ENCODE measurements at places on chromosomes 7 and 10. TPM values are rescaled to one million over a fixed set of nuclear protein-coding genes. Genes with fewer than 3 reads are reported as not detected.

The THSD7A gene
- total RNA-seq: 0.02 TPM

The LRRC17 gene
- not detected for total RNA-seq

The BICC1 gene
- total RNA-seq: 0.10 TPM

The DPP6 gene
- not detected for total RNA-seq

The SFMBT2 gene
- 32.1 TPM for total RNA-seq

The ZPBP gene
- not detected for total RNA-seq

The FKBP14 gene
- total RNA-seq: 7.9 TPM

The BTRC gene
- total RNA-seq: 20.9 TPM

The OR9A2 gene
- total RNA-seq: 0.66 TPM

The TWIST1 gene
- total RNA-seq: not detected

The ANKRD22 gene
- 0.78 TPM for total RNA-seq

The CLDN4 gene
- total RNA-seq: 0.57 TPM

The PTPRN2 gene
- total RNA-seq: 0.61 TPM

The CRHR2 gene
- total RNA-seq: not detected

The HOXA6 gene
- not detected for total RNA-seq

The FZD8 gene
- total RNA-seq: 0.18 TPM

The CALN1 gene
- not detected for total RNA-seq

The TMEM130 gene
- not detected for total RNA-seq

The HNRNPH3 gene
- 117 TPM for total RNA-seq

The VAX1 gene
- total RNA-seq: not detected

The FRMD4A gene
- total RNA-seq: 0.41 TPM

The HABP2 gene
- not detected for total RNA-seq

The PNLIP gene
- not detected for total RNA-seq

All from activated naive CD4-positive, alpha-beta T cell treated with anti-CD3 and anti-CD28 coated beads, Interleukin-2, amount 50 U/mL, for 72 hours (primary cell).